ENCODE measurements at places on chromosomes 7 and 10.

DNA sequence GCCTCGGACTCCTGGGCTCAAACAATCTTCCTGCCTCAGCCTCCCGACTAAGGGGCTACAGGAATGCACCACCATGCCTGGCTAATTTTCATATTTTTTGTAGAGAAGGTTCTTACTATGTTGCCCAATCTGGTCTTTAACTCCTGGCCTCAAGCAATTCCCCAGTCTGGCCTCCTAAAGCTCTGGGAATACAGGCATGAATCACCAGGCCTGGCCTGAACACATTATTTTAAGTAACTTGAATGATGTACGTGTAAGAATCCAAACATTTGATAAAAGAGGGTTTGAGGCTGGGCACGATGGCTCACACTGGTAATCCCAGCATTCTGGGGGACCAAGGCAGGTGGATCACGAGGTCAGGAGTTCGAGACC is 13.0 kb upstream of the BAMBI start:
- DNase-seq, result no peak

- DNase-seq, result no peak
Measured at GRCh38 chr10:73840403-73841060, 29.1 kb upstream of the NDST2 start.

GRCh38 chr7:1920266-1920681 is 250.2 kb downstream of the ELFN1 start:
- no peak for DNase-seq

GRCh38 chr10:75061709-75062505 is 49.5 kb upstream of the SAMD8 start:
- no peak for DNase-seq

- no peak for DNase-seq
Measured at GRCh38 chr7:157046681-157047080, 36.2 kb upstream of the MNX1 start.

DNA sequence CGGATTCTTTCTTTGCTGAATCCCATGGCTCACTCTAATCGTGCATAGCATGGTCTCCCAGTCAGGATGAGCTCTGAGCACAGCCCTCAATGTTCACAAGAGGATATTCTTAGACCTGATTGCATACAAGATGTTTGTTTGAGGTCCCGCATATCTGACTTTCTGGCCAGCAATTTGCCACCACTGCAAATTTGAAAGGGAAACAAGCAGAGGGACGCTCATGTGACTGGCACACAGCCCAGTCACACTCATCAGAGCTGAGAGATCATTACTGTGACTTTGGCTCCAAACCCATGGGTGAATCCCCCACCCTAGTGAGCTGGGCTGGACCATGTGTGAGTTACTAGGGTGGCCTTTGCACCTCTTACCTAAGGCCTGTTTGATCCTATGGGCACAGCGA is 9.9 kb downstream of the TAS2R41 start:
- DNase-seq, result no peak
